GM12864 (cell line): ENCODE measurements at places on chromosomes 16 and 17.

DNA sequence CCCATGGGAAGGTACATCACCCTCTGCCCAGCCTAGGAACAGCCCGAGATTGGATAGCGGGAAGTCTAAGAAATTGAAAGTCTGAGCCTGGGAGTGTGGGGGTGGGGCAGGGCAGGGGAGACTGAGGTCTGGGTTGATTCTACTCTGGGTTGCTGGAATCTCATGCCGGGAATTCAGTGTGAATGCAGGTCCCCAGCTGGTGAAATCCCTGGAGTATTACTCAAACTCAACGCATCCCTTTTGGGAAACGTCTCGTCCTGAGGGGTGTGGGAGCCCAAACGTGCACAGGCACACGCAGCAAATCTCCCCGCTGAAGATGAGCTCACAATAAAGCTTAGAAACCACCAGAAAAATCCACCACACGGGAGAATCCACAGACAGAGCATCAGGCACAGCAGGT lies 55.4 kb downstream of the SOCS1 start:
- DNase-seq = no peak

- DNase-seq = no peak
These were observed 30.5 kb upstream of the TANC2 start for GRCh38 chr17:62935523-62935922.

DNA sequence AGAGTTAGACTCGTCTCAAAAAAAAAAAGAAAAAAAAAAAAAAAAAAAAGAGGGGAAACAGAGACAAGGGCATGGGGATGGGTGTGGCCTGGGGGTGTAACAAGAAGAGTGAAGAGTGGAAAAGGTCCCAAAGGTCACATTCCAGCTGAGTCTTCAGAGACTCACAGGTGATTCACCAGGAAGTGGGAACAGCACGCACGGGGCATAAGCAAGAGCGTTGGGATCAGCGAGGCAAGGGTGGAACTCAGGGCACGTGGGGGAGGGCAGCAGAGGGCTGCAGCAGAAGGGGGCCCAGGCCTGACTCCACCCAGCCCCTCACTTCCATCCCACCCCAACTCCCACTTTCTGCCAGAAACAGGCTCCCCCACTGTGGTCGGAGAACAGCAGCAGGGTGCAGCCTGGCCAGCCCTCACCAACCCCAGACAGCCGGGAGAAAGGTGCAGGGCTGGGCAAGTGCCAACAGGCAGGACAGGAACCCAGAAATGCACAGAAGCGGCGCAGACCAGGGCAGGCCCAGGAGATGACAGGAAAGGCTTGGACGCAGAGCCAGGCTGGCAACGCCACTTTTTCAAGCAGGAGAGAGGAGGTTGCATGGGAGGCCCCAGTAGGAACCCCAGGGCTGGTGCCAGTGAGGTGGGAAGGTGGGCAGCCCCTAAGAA lies 3.3 kb downstream of the MEAK7 start:
- DNase-seq = no peak

DNA sequence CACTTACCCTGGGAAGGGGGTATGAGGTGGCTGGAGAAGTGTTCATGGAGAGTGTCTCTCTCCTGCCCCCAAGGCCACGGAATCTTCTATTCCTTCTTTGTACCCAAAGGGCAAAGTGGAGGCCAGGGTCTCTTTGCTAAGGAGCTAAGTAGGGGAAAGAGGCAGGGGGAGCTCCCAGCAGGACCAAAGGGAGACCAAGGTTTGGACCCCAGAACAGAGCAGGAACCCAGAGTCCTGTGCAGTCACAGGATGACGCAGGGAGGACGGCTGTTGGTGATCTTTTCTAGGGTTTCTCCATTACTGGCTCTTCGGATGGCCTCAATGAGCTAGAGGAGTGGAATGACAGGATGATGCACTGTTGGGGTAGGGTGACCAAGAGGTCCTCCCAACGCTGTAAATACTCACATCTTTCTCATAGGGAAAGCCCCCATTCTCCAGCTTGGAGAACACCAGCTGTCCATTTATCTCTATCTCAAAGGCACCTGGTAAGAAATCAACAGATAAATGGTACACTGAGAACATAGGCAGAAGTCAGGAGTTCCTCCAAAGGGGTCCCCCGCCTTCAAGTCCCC lies 966 bp downstream of the MIEN1 start:
- no peak for DNase-seq

DNA sequence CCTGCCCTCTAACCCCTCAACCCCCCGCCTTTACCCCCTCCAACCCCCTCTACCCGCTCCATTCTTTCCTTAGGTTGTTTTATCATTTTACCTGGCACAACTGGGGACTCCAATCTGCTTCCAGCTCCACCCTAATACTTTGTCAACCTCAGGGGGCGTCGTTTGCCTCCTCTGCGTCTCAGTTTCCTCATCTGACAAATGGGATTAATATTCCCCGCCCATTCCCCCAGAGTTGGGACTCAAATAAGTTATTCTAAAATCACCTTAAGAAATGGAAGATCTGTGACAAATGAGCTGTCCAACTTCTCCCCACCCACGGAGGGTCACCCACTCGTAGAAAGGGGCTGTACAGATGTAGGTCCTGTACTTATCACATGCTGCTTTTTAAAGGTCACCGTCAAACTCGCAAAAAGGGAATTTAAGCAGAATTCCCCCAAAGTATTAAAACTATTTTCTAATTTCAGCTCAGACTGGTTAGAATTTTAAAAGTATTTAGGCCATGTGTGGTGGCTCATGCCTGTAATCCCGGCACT lies 40.6 kb upstream of the CPNE2 start:
- no peak for DNase-seq

- DNase-seq = no peak
These were observed 4.5 kb upstream of the ITGAX start for GRCh38 chr16:31350275-31351005.

GRCh38 chr17:40443988-40444899 lies 994 bp downstream of the IGFBP4 start:
- no peak for DNase-seq

- peak; percentile 41 for DNase-seq
These were observed 10.8 kb downstream of the HID1 start for GRCh38 chr17:74961657-74962350.

GRCh38 chr17:29045026-29045425 lies 2.1 kb downstream of the PIPOX start:
- DNase-seq = no peak

- DNase-seq = no peak
These were observed 49.0 kb downstream of the RTN4RL1 start for GRCh38 chr17:1976000-1976682.

DNA sequence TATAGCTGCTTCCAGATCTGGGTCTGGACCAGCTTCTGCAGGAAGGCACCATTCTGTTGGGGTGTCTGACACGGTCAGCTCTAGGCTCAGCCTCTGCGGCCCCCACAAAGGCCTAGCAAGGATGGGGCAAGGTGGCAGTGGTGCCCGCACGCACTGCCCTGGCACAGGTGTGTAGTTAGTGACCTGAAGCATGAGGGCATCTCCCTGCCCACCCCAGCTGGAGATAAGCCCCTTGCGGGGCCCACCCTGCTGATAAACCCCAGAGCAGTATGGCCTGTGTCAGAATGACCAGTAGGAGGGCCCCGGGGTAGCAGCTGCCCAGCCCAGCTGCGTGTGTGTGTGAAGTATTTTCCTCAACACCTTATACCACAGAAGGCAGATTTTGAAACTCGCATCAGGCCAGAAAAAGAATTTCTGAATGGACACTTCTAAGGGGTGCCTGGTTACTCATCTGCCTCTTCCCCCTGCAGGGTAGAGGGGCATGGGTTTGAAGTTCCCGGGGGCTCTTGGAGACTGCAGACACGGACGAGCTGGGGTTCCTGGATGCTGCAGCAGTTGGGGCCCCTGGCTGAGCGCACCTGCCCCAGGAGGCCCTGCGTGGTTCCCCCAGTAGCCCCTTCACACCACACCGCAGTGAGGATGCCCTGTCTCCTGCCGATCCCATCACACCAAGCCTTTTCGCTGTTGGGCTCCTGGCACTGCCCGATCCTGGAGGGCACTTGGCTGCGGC lies 4.5 kb downstream of the ARHGDIA start:
- no peak for DNase-seq

GRCh38 chr16:1037394-1038257 lies 34.9 kb upstream of the SSTR5 start:
- no peak for DNase-seq

- no peak for DNase-seq
These were observed 66.5 kb downstream of the TEX2 start for GRCh38 chr17:64196601-64197000.

DNA sequence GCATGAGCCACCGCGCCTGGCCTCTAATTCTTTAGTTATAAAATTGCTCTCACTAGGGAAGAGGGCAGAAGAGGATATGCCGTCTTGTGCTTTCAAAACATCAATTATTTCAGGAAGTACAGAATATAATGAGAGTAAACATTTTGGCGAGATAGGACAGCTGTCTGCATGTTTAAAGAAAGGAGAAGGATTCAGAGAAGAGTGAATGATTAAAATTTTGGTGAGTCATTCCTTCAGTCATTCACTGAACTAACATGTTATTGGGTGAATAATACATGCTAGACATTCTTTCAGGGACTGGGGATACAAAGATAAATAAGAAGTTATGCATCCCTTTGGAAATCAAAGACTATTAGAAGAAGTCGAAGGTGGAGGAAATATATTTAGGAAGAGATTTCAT lies 590.3 kb upstream of the GOT2 start:
- no peak for DNase-seq
